GM23248 (cell line): ENCODE measurements at places on chromosomes 1 and 21.

GRCh38 chr1:6961905-6962477, 176.7 kb downstream of the CAMTA1 start:
- DNase-seq, result no peak

DNA sequence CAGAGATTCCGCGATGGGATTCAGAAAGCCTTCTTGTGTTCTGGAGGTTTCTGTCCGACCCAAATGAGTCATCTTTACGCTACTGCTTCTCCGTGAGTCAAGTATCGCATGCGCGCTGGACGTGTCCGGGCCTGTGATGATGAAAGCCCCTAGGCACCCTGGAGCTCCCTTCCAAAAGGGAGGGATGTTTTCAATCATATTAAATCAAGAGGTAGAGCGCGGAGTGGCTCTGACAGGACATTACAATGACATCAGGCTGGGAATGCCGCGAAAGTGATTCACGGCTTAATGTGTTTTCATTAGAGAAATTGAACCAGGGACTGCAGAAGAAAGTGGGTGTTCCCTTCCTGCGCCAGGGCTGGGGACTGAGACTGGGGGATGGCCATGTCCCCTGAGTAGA, 48.5 kb downstream of the AJAP1 start:
- DNase-seq, result peak; percentile 24

DNA sequence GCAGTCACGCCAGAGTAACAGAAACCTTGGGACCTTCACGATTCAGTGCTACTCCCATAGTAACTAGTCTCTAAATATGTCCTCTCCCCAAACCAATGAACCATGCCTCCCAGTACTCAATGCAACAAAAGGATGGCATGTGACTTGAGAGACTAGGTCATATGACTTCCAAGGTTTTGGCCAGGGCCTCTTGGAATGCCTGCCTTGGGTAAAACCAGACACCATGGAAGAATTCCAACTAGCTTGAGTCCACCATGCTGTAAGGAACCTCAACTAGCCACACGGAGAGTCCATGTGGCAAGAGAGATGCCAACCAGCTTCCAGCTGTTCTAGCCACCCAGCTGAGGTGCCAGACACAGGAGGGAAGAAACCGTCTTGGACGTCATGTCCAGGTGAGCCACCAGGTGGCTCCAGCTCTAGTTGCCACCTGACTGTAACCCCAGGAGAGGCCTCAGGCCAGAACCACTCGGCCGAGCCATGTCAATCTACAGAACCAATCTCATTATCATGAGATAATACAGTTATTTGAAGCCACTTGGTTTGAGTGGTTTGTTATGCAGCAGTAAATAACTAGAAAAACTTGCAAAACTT, 115.0 kb downstream of the SYF2 start:
- DNase-seq, result no peak

DNA sequence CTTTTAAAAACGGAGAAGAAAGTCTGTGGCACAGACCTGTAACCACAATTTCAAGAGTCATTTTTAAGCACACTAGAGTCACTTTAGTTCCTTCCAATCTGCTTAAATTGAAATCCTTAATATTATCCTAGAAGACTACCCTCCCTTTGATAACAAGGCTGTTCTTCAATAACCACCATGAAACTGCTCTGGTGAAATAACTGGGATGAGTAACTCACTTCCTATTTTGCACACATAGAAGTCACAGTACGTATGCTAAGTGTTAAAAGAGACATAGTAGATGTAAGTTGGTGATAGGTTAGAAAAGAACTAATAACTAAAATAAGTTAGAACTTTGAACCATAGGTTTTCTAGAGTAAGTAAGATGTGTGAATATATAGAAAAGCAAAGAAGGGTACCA, 107.8 kb downstream of the NME7 start:
- DNase-seq, result no peak

GRCh38 chr21:38631676-38632075, 133.4 kb upstream of the ERG start:
- peak; percentile 87 for DNase-seq

DNA sequence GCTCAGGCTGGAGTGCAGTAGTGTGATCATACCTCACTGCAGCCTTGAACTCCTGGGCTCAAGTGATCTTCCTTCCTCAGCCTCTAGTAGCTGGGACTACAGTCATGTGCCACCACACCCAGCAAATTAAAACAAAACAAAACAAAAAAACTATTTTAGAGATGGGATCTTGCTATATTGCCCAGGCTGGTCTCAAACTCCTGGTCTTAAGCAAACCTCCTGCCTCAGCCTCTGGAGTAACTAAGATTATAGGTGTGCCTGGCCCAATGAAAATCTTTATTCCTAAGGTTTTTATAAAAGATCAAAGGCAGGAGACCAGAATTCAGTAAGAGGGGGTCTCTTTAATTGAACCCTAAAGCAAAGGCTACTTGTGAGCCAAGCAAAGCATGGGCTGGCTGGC, 10.1 kb downstream of the INAVA start:
- DNase-seq, result no peak

DNA sequence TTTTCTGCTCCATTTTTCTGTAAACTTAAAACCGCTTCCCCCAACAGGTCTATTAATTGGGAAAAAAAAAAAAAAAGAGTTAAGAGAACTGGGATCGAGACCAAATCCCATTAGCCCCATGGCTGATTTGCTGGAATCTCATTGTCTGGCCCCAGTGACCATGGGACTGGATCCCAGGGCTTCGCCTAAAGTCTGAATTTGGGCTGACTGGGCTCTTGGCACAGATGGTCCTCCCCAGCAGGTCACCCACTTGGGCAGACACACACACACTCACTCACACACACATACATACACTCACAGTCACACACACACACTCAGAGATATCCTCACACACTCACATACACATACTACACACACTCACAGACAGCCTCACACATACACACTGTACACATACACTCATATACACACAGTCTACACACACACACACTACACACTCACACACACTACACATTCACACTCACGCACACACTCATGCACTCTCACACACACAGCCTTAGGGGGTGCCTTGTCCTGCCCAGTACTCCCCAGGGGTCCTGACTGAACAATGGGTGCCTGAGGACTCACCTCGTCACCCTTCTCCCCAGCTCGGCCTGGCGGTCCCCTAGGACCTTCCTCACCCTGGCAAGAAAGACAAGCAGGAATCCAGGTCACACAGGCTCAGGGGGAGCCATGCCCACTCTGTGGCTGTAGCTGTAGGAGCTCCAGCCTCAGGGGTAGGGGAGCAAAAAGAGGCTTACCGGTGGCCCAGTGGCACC, 7.5 kb downstream of the COL9A2 start:
- no peak for DNase-seq

GRCh38 chr1:187844313-187844712, 1015.6 kb downstream of the PLA2G4A start:
- peak; percentile 8 for DNase-seq

DNA sequence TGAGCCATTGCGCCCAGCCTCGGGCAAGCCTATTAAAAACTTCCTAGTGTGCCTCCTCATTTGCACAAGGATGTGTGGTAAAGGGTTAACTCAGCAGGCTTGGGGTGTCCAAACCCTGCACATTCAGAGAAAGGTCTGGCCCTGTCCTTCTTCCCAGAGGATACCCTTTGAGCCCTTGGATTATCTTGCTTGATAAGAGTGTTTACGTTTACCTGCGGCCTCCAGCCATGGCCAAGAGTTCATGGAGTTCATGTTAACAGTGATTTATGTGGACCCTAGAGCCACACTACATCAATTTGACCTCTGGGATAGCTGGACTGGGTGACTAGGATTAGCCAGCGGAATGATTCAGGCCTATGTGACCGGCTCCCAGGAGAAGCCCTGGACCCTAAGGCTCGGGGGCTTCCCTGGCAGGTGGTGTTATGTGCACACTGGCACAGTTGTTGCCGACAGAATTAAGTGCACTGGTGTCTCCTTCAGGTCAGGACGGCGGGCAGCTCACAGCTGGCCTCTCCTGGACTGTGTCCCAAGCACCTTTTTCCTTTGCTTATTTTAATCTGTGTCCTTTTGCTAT, 7.7 kb upstream of the TCP10L start:
- DNase-seq, result no peak

DNA sequence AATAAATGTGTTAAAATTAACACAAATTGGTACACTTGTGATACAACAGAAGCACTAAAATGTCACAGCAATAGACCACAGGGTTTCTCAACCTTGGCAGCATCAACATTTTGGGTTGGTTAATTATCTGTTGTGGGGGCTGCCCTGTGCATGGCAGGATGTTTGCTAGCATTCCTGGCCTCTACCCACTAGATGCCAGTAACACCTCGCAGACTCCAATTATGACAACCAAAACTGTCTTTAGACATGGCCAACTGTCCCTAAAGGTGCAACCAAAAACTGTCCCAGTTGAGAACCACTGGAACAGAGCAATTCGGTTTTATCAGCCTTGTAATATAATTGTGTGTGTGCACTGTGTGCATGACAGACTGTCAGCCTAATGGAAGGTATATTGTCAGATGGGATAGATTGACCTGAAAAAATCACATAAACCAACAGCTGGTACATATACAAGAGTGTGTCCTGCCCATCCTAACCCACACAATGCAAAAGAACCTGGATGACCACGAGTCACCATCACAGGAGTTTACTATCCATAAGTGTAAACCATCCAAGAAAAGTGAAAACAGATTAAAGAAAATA, 13.5 kb upstream of the ERG start:
- DNase-seq, result no peak

DNA sequence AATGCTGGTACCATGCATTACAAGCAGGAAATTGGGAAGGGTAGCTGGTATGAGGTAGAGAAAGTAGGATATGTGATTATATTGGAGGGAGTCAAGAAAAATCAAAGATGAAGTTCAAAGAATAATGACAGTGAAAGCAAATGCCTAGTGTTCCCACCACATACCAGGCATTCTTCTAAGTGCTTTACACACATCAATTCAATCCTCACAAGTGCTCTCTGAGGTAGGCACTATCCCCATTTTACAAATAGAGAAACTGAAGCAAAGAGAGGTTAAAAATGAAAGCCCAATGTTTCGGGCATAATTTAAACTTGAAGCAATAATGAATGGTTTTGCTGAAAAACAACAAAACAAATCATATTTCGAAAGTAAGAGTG, 40.1 kb upstream of the MCOLN3 start:
- DNase-seq, result no peak

GRCh38 chr1:76105372-76105771, 30.8 kb downstream of the ST6GALNAC3 start:
- DNase-seq, result no peak
